ENCODE measurements at places on chromosomes 2 and 18. TPM values are rescaled to one million over a fixed set of nuclear protein-coding genes. Genes with fewer than 3 reads are reported as not detected.

SLC19A3 gene
- total RNA-seq: 0.79 TPM

- peak; percentile 58 for DNase-seq
- no peak overlapping the region for H3K4me3 ChIP-seq
- H3K4me1 ChIP-seq: peaks cover 26% of the 10 kb centered on the region
- no peaks in the 10 kb centered on the region for H3K27me3 ChIP-seq
- peaks cover 12% of the 10 kb centered on the region for H3K36me3 ChIP-seq
Observed at GRCh38 chr18:58941426-58942099, 76.9 kb downstream of the ZNF532 start.

DNA sequence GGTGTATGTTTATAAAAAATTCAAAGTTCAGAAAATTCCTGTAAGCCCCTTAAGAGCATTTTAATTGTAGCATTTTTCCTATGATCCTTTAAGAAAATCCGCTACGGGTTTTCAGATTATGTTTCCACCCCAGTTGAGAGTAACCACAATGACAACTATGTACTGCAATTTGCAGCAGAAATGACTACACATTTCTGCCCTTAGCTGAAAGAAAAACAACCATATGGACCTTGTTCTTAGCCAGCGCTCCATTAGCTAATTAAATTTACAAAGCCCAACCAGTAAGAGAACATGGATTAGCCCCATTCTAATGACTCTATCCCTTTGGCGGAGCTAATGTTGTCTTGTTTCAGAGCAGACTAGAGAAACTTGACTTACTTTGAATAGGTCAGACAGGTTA lies 247.6 kb downstream of the SLC8A1 start:
- H3K27ac ChIP-seq: no peak overlapping the region
- DNase-seq: no peak
- no peaks in the 10 kb centered on the region for H3K36me3 ChIP-seq
- H3K27me3 ChIP-seq: no peaks in the 10 kb centered on the region
- no peaks in the 10 kb centered on the region for H3K4me1 ChIP-seq
- H3K4me3 ChIP-seq: no peak overlapping the region

SCN3A gene
- 3.2 TPM for total RNA-seq

GRCh38 chr2:102703748-102704147 lies 58.1 kb upstream of the TMEM182 start:
- no peaks in the 10 kb centered on the region for H3K27me3 ChIP-seq
- no peaks in the 10 kb centered on the region for H3K4me1 ChIP-seq
- no peak overlapping the region for H3K27ac ChIP-seq

HOXD8 gene
- total RNA-seq: 24.9 TPM

DNA sequence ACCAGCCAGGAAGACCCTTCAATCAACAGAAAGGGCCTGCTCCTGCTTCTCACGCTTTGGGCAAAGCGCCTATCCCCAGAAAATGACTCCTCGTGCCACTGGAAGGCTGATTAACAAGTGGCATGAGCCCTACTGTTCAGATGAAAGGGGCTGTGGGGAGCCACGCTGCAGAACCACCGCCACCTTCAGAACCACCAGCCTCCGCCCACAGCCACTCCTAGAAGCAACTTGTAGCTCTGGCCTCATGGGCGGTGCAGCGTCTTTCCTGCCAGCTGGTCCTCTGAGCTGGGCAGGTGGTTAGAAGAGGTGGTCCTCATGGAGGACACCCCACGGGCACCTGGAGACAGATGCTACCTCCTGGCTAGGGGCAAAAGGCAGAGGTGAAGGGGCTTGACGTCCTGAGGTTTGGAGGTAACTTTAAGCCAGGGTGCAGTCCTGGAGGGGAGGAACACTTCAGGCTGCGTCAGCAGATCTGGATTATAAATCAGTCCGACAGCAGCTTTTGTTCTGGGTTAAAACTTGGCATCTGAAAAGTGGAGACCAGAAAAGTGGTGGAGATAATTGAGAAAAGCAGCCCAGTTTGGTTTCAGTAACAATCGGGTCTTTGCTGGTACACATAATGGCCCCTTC lies 861 bp upstream of the SEMA4C start:
- peaks cover 47% of the 10 kb centered on the region for H3K4me1 ChIP-seq
- H3K27ac ChIP-seq: peak overlapping the region; percentile 93
- H3K4me3 ChIP-seq: no peak overlapping the region

G6PC2 gene
- total RNA-seq: 0.29 TPM

GRCh38 chr2:238655974-238656722 lies 191.7 kb upstream of the TWIST2 start:
- H3K4me1 ChIP-seq: no peaks in the 10 kb centered on the region
- H3K4me3 ChIP-seq: no peak overlapping the region
- no peak overlapping the region for H3K27ac ChIP-seq
- DNase-seq: no peak

LYG1 gene
- total RNA-seq: 0.40 TPM

- no peak overlapping the region for H3K4me3 ChIP-seq
- H3K36me3 ChIP-seq: no peaks in the 10 kb centered on the region
- peaks cover 38% of the 10 kb centered on the region for H3K4me1 ChIP-seq
- H3K27me3 ChIP-seq: no peaks in the 10 kb centered on the region
- peak; percentile 94 for DNase-seq
- H3K27ac ChIP-seq: peak overlapping the region; percentile 76
Observed at GRCh38 chr2:216829533-216829932, 30.3 kb downstream of the TNP1 start.

- H3K27ac ChIP-seq: peak overlapping the region; percentile 40
- no peak for DNase-seq
- H3K36me3 ChIP-seq: no peaks in the 10 kb centered on the region
- no peak overlapping the region for H3K4me3 ChIP-seq
Observed at GRCh38 chr2:12897181-12897580, 180.4 kb downstream of the TRIB2 start.

GRCh38 chr2:219277703-219278654 lies 1.2 kb upstream of the DNAJB2 start:
- peaks cover 34% of the 10 kb centered on the region for H3K4me1 ChIP-seq
- H3K4me3 ChIP-seq: no peak overlapping the region
- H3K27ac ChIP-seq: peak overlapping the region; percentile 99
- H3K27me3 ChIP-seq: no peaks in the 10 kb centered on the region
- H3K36me3 ChIP-seq: peaks cover 17% of the 10 kb centered on the region

All from thyroid gland (tissue), 4 donors.